ENCODE measurements at places on chromosomes 5 and 9. TPM values are rescaled to one million over a fixed set of nuclear protein-coding genes. Genes with fewer than 3 reads are reported as not detected.

CDH12 gene
- total RNA-seq, result not detected

LRRC70 gene
- 1.3 TPM for total RNA-seq

PIP5KL1 gene
- 0.66 TPM for total RNA-seq

C5orf58 gene
- total RNA-seq, result not detected

PCDHA13 gene
- 0.19 TPM for total RNA-seq

LCNL1 gene
- 1.6 TPM for total RNA-seq

TMEM171 gene
- 1.2 TPM for total RNA-seq

FAM78A gene
- total RNA-seq, result 0.44 TPM

SPINK4 gene
- total RNA-seq, result not detected

WDR41 gene
- 140 TPM for total RNA-seq

PPP2CA gene
- total RNA-seq, result 53.2 TPM

SLC22A4 gene
- total RNA-seq, result 1.7 TPM

CCL21 gene
- total RNA-seq, result not detected

IL9 gene
- total RNA-seq, result not detected

SLIT3 gene
- 42.5 TPM for total RNA-seq

SKP2 gene
- 12.4 TPM for total RNA-seq

PCDHGA5 gene
- total RNA-seq, result 2.7 TPM

CARTPT gene
- total RNA-seq, result not detected

SLC34A1 gene
- total RNA-seq, result not detected

SRA1 gene
- 41.2 TPM for total RNA-seq
